ENCODE measurements at places on chromosomes 2 and 18. TPM values are rescaled to one million over a fixed set of nuclear protein-coding genes. Genes with fewer than 3 reads are reported as not detected.
A peak's percentile ranks its signal among the peaks of the same experiment; 100 is the strongest.

Gene TCF23
- total RNA-seq, result not detected

Gene PCBP1
- total RNA-seq, result 221 TPM

Gene KRTCAP3
- 1.4 TPM for total RNA-seq

Gene MC4R
- not detected for total RNA-seq

Gene IAH1
- 66.6 TPM for total RNA-seq

Gene IL1A
- total RNA-seq, result not detected

Gene ANKRD53
- 1.8 TPM for total RNA-seq

Gene LIPT1
- 3.6 TPM for total RNA-seq

Gene PLEKHM3
- 9.1 TPM for total RNA-seq

Gene CAVIN2
- 1.8 TPM for total RNA-seq

DNA sequence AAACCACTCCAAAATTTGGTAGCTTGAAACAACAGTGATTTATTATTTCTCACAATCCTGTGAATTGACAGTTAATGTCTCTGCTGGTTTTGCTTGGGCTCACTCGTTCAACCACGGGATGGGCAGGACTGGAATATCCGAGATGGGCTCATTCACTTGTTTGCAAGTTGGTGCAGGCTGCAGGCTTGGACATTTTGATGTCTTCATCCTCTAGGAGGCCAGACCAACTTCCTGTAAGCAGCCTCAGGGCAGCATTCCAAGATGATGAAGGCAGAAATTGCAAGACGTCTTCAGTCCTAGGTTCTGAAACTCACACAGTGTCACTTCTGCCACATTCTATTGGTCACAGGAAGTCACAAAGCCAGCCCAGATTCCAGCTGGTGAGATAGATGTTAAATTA lies 47.1 kb downstream of the GPR39 start:
- DNase-seq, result no peak

GRCh38 chr2:11530864-11531465 lies 2.9 kb upstream of the GREB1 start:
- DNase-seq, result no peak

DNA sequence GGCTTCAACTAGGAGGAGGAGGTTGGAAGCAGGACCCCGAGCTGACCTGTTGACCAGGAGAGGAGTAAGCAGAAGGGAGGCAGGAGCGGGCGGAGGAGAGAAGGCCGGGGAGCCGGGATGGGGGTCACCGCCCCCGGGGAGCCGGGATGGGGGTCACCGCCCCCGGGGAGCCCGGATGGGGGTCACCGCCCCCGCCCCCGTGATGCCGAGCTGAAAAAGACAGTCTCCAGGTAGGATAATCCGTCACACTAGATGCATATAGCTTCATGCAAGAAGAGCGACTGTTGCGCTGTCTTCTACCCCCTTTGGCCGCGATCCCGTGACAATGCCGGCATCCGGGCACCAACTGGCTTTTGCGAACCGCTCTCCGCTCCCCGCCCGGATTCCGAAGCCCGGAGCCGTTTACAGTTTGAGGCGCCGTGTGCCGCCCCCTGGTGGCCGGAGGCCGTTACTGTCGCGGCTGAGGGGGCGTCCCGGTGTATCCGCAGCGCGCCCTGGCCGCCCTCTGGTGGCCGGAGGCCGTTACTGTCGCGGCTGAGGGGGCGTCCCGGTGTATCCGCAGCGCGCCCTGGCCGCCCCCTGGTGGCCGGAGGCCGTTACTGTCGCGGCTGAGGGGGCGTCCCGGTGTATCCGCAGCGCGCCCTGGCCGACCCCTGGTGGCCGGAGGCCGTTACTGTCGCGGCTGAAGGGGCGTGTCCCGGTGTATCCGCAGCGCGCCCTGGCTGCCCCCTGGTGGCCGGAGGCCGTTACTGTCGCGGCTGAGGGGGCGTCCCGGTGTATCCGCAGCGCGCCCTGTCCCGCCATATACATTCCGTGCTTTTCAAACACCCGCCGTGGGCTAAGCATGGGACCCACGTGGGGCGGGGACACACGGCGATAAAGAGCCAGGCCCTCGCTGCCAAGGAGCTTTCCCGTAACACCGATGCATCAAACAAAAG lies 89.6 kb downstream of the ACTR3 start:
- no peak for DNase-seq

GRCh38 chr2:154699575-154699930 lies 1.1 kb downstream of the KCNJ3 start:
- no peak for DNase-seq

DNA sequence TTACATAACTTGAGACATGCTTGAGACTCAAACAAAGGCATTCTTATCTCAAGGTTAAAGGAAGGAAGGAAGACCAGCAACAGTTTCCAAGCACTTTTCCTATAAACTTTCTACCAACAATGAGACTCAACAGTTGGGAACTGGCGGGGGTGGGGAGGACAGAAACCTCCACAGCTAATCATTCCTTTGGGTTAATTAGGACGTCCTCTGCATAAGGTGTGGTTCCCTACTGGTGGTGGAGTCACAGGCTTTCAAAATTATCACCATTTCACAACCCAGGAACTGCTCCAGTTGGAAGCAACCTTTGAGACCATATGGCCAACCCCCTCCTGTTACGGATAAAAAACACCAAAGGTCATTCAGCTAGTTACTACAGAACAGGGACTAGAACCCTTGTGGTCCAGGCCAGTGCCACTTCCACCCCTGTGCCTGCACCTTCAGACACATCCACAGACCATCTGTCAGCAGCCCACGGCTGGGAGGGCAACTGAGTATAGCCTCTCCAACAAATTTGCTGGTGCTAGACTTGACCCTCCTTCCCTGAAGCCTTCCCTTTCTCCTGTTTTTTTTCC lies 30.1 kb upstream of the ATL2 start:
- DNase-seq, result no peak

GRCh38 chr2:101145406-101145805 lies 5.8 kb downstream of the TBC1D8 start:
- no peak for DNase-seq

GRCh38 chr18:59604877-59605276 lies 92.3 kb downstream of the CCBE1 start:
- DNase-seq, result no peak

DNA sequence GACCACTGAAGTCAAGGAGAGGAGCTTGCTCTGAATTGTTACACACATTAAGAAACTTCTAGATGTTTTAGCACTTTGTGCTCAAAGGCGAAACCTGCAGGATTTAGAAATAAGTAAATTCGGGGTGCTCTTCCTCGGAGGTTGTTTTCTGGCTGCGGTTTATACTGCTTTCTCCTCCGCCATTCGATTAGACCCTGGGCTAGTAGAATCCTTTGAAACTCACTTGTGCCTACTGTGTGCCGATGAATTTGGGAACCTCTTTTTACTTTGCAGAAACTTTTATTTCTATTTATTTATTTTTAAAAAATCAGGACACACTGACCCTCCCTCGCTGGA lies 3.5 kb downstream of the MEIS1 start:
- DNase-seq, result no peak

DNA sequence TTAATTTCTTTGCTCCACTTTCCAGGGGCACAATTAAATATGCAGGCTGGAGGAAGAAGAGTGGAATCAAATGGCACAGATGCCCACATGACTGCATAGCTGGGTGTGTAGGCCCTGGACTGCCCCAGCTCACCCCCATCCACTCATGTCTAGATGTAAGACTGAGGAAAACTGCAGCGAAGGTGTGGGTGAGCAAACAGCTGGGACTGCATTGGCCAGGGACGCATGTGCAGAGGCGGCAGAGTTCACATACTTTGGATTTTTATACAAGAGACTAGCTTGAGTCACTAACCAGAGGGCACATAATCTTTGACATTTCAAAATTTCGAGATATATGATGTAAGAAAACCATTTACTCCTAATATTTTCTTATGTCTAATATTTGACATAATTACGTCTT lies 60.1 kb downstream of the SPIRE1 start:
- DNase-seq, result no peak

GRCh38 chr2:234378440-234378839 lies 118.4 kb downstream of the ARL4C start:
- DNase-seq, result no peak

DNA sequence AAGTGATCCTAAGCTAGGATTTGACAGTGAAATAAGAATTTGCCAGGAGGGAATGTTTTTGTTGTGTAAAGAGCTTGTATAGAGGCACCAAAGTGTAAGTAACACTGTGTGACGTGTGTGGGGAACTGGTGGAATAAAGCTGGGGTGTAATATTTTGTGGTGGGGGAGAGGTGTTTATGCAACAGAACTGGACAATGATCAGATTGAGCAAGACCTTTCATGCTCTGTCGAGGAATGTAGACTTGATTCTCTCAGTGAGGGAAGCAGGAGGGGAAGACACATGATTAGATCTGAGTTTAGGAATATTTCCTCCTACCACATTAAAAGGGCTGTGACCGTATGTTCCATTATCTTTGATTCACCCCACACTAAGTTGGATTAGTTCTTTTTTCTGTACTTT lies 43.6 kb downstream of the EFEMP1 start:
- no peak for DNase-seq

- no peak for DNase-seq
Measured at GRCh38 chr2:139992078-139992477, 1211.9 kb upstream of the NXPH2 start.

- no peak for DNase-seq
Measured at GRCh38 chr2:27891673-27892105, 1.2 kb downstream of the BABAM2 start.

GRCh38 chr18:31424383-31424988 lies 23.1 kb upstream of the DSG3 start:
- DNase-seq, result no peak

DNA sequence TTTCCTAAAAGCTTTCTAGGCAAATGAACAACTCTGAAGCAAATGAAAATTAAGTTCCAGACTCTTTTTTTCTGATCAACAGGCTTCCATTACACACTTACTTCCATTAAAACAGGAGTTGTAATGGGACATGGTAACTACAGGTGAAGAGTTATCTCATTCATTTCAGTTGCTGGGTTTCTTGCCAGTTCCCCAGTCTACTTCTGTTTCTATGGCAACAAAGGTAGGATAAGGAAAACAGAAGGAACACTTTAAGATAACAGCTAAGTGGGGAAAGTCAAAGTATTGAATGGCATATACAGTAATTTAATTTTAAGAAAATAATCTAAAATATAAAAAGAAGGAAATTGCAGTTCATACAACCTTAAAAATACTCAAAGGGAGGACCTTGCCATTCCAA lies 25.1 kb downstream of the BAZ2B start:
- no peak for DNase-seq

GRCh38 chr18:28588884-28589549 lies 412.1 kb upstream of the CDH2 start:
- no peak for DNase-seq

DNA sequence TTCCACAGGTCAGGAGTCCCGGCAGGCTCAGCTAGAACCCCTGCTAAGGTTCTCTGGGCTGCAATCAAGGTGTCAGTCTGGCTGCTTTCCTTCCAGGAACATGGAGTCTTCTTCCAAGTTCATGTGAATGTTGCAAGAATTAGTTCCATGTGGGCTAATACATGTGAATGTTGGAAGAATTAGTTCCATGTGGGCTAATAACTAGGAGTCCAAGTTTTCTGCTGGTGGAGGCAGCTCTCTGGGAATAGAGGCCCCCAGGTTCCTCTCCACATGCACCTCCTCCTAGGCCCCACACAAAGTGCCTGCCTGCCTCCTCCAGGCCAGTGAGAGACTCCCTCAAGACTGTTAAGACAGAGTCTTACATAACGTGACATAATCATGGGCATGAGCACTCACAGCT lies 140.8 kb upstream of the SLC35G4 start:
- no peak for DNase-seq

DNA sequence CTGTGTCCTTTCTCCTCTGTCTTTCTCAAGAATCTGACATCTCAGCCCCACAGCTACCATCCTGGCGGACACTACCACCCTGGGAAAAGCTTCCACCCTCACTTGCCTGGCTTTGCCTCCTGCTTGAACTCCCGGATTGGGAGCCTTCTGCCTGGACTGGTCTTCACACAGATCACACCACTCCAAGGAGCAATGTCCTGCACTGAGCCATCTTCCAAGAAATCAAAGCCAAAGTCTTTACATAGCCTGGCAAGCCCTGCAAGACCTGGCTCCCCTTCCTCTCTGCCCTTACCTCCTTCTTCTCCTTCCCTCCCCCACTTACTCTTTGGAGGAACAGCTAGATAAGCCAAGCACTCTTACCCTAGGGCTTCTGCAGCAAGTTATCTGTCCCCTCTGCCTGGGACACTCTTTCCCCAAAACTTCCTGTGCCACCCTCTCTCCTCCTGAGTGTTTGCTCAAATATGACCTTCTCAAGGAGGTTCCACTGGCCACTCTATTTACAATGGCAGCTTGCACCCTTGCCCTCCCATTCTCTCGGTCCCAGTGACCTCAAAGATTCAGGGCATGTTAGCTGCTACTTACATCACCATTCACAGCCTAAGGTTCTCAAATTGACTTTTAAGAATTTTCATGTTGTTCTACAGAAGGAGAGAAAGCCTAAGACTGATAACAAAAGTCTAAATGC lies 9.7 kb downstream of the ATP8B1 start:
- DNase-seq, result no peak

DNA sequence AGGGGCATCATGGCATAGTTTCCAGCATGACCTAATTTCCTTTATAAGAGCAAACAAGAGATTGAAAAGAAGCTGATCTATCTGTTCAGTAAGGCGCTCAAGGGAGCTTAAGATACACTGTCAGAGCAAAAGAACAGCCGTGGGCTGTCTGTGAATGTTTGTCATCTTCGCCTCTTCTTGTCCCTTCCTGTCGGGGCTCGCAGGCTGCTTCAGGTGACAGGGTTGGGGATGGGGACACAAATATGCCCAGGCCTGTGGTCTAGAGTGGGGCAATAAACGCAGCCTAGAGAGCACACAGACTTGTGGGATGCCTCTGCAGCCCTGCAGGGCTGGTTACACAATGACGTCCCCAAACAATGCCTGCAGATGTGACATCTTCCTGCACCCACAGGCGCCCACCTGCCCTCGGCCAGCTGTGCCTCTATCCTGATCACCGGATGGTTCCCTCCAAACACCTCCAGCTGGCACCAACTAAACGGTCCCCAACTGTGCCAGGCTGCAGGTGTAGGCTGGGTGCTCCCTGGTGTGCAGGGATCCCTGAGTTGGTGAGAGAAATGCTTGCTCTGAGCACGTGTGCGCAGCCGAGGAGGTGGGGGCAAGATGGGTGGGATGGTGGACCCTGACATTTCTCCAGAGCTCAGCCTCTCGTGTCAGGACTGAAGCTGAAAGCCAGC lies 72.8 kb downstream of the EDAR start:
- no peak for DNase-seq

- DNase-seq, result peak; percentile 79
Measured at GRCh38 chr2:233002829-233003657, 10.0 kb downstream of the NGEF start.
